ENCODE measurements at places on chromosomes 4 and X.
A peak's percentile ranks its signal among the peaks of the same experiment; 100 is the strongest.

GRCh38 chr4:156098805-156099204 lies 145.1 kb upstream of the CTSO start:
- no peak for DNase-seq

GRCh38 chrX:43350935-43351334 lies 305.2 kb upstream of the MAOA start:
- no peak for DNase-seq

DNA sequence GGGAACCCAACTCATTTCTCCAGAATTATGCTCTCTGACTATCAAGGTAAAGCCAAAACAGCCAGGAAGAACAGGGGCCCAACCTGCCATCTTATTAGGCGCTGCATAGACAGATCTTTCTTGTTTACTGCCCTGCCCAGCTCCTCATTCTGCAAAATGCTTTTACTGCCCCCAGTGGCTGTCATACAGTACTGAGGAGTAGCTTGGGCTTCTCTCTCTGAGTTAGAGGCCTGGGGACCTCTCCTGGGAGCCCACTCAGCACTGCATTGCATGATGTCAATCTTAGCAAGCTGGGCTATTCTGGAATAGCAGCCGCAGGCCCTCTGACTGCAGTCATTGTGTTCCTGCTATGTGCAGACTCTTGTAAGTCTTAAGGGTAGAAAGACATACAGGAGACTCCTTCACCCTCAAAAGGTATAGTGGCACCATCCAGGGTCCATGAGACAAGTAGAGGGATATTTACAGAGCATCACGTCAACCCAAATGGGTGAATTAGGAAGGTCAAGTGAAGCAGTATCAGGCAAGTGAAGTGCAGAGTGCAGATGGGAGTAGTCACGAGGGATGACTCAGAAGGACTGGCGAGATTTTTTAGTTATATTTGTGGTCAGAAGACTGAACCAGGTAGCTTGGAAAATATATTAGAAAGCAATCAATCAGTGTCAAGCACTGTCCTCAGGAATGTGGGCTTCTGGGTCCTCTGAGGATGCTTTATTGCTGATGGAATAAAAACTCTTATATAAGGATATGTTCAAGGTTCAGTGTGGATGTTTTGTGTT lies 294.1 kb upstream of the SFRP2 start:
- peak; percentile 77 for DNase-seq

GRCh38 chrX:134544513-134545151 lies 84.7 kb downstream of the HPRT1 start:
- no peak for DNase-seq

GRCh38 chr4:152106113-152106763 lies 345.4 kb upstream of the GATB start:
- peak; percentile 97 for DNase-seq

DNA sequence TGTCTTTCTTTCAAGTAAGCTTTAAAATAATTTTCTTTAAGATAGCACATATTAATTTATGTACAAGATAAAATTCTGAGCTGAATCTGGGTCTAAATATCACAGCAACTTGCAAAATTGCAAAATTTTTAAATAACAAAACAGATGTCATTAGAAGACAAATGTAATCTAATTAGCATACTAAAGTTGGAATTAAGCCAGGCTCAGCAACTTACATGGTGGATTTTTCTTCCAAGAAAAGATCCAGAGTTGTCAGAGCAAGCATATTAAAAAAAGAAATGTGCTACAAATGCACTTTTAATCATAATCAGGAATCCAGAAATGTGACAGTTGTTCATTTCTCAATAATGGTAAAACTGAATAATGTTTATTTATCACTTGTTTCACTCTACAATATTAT lies 906.9 kb upstream of the INTU start:
- no peak for DNase-seq

GRCh38 chr4:133623847-133624246 lies 474.8 kb downstream of the PCDH10 start:
- DNase-seq: no peak

DNA sequence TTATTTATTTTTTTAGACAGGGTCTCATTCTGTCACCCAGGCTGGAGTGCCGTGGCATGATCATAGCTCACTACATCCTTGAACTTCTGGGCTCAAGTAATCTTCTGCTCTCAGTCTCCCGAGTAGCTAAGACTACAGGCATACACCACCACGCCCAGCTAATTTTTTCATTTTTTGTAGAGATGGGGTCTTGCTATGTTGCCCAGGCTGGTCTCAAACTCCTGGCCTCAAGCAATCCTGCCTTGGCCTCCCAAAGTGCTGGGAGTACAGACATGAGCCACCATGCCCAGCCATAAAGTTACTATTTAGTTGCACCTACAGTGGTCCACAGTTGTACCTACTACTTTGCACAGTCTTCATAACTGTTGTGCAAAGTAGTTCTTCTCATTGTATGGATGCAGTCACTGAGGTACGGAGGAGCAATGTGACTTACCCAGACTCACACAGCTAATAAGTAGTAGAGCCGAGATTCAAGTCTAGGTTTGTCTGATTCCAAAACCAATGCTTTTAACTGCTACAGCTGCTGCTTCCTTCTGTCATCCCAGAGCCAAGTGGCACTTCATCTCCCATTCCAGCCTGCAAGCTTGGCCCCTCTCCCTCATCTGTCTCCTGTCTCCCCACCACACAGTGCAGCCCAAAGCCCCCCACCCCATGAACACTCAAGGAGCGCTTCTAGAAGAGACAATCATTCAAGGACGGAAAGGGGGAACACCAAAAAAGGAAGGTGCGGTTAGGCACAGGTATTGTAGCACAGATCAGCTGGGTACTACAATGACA lies 24.0 kb upstream of the IQSEC2 start:
- DNase-seq: no peak

DNA sequence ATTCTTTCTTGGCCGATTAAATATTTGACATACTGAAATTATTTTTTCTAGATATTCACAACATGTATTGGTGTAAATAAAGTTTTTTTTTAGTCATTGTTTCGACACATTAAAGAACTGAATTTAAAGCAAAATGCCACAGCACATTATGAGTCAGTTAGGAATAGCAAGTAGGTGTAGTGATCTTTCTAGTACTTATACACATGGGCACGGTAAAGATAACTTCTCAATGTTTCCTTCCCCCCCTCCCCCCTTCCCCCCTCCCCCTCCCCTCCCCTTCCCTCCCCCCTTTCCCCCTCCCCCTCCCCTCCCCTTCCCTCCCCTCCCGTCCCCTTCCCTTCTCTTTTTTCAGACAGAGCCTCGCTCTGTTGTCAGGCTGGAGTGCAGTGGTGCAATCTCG lies 1269.9 kb downstream of the ADGRL3 start:
- no peak for DNase-seq

GRCh38 chr4:142126890-142127497 lies 490.6 kb downstream of the IL15 start:
- peak; percentile 64 for DNase-seq

DNA sequence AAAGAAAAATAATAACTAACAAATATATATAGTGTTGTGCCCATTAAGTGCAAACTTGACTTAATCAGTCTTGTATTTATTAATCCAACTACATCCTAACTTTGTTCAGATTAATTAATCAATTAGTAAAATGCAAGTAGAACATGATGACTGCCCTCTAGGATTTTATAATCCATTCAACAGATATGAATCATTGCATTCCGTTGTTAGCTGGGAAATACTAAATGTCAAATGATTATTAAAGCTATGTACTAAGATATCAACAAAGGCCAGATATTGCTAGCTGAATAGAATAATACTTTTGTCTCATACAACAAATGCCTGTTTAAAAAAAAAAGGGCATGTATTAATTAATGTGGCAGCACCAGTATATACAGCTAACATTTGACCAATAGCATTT lies 1366.3 kb downstream of the STIM2 start:
- DNase-seq: no peak

- no peak for DNase-seq
Measured at GRCh38 chrX:10571260-10571659, 49.1 kb downstream of the MID1 start.

DNA sequence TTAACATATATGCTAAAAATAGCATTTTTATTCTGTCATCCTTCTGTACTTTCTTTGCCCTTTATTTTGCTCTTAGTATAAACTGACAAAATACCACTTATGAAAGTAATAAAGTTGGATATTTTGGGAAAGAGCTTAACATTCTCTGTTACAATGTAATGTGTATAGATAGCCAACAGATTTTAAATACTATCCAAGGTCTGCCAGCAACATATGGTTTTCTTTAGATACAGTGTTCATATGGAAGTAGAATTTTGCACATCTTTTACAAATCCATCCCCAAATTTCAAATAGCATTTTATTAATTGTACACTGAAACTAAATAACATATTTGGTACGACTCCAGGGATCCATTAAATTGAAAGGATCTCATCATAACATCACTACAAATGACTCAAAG lies 268.6 kb upstream of the PCDH18 start:
- DNase-seq: no peak

GRCh38 chrX:85026170-85026569 lies 22.5 kb downstream of the APOOL start:
- no peak for DNase-seq

DNA sequence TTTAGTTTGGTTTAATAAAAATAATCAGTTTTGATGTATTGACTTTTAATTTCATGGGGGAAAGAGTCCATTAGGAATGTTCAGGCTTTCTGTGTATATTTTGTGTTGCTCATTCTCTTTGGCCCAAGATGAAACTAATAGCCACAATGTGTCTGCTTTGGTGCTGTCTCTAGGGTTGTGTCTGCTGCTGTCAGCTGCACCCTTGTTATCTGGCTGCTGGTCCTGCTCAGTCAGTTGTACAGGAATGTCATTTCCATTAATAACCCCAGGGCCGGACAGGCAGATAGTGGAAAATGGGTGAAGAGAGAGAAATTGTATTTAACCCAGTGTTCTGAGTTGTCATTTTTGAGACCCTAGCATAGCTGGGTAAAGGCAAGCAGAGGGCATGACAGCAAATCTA lies 115.1 kb downstream of the PHEX start:
- DNase-seq: no peak

GRCh38 chrX:54208531-54208930 lies 25.5 kb upstream of the FAM120C start:
- no peak for DNase-seq

DNA sequence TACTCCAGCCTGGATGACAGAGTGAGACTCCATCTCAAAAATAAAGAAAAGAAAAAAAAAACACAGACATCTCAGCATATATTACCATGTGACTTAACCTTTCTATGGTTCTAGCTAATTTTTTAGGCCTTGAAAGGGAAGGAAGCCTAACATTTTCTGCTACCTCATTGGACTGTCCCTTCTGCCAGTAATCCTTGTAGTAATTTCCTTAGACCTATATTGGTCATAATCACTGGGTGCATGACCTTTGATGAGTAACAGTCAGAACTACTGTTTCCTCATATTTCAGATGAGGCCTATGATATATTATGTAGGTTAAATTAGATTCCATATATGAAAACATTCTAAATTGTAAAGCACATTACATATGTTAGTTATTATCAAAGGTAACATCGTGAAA lies 9.6 kb downstream of the XIAP start:
- no peak for DNase-seq

DNA sequence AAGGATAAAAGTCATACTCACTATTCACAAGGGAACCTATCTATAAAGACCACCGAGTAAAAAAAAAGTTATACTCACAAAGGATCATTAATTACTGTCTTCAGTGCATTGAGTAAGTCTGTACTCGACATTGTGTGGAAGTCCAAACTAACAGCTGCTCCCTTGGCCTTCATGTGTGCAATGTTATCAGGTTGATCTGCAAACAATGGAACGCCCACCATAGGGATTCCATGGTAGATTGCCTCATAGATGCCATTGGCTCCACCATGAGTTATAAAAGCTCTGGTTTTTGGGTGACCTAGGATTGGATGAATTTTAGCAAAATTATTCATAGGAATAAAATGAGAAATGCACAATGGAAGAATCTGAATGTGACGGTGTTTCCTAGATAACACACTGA lies 10.6 kb downstream of the UGT2B4 start:
- no peak for DNase-seq

DNA sequence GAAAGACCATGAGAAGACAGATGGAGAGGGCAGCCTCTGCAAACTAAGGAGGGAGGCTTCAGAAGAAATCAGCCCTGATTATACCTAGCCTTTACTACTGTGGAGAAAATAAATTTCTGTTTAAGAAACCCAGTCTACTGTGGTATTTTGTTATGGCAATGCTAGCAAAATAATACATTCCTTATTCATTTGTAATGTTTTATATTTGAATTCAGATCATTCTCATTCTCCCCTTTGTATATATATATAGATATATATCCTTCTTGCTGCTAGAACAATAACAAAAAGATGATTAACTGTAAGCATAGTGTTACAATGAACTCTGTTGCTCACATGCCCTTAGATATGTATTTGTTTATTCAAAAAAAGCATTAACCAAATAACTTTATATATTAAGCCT lies 22.5 kb downstream of the DMD start:
- DNase-seq: no peak

- no peak for DNase-seq
Measured at GRCh38 chr4:83389037-83389720, 54.5 kb upstream of the HPSE start.

DNA sequence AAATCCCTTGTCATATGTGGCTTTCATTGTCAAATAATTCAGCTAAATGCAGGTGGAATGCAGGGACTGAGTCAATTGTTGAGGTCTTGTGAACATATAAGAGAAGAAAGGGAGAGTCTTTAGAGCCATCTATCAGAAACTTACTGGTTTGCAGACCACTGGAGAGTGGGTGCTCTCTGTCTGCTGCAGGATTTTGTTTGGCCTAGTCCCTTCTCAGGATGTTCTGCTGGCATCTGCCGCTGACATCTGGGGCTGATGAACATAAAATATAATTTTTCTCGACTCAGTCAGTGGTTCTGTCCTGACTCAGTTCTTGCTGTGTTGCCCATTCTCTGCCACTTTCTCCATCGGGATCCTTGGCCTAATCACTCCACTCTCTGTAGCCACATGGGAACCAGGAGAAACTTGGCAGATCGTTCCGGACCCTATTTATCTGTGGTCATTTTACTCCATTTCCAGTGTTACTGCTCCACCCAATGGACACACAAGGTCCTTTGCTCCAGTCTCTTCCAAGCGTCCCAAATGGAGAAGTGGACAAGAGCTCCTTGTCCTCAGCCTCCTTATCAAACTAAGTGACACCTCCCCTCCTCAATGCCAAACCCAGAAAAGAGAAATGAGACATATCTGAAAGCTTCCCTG lies 436.2 kb downstream of the FAT4 start:
- DNase-seq: no peak

DNA sequence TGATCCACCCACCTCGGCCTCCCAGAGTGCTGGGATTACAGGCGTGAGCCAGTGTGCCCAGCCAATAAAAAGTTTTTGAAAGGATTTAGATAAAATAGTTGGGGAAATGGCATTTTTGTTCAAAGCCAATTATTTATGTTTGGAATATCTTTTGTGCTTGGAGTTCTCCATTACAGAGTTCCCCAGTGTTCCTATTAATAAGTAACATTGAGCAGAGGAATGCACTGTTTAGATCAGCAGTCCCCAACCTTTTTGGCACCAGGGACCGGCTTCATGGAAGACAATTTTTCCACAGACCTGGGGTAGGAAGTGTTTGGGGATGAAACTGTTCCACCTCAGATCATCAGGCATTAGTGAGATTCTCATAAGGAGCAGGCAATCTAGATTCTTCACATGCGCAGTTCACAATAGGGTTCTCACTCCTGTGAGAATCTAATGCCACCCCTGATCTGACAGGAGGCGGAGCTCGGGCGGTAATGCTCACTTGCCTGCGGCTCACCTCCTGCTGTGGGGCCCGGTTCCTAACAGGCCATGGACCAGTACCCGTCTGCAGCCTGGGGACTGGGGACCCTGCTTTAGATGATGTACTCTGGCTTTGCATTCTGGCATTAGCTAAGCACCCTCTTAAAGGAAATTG lies 8.3 kb downstream of the PKD2 start:
- peak; percentile 57 for DNase-seq
